Activated T-cell treated with anti-CD3 and anti-CD28 coated beads for 1 hour (primary cell): ENCODE measurements at places on chromosomes 12 and 14.

DNA sequence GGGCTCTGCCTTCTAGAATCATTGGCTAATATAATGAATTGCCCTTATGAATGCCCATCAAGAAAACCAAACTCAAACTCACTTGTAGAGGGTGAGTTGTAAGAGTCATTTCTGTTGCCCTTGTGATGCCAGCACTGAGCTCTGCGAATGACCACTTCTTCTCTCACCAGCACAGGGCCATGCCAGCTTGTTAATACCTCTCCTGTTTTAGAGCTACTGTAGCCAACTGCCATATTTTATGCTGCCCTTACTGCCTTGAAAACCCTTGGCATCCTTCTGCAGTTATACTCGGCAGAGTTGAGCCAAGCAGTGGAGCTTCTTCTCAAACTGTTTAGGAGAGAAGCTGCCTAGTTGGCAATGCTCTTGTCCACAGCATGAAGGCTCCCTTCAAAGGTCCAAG is 8.1 kb downstream of the KRT75 start:
- DNase-seq: no peak

DNA sequence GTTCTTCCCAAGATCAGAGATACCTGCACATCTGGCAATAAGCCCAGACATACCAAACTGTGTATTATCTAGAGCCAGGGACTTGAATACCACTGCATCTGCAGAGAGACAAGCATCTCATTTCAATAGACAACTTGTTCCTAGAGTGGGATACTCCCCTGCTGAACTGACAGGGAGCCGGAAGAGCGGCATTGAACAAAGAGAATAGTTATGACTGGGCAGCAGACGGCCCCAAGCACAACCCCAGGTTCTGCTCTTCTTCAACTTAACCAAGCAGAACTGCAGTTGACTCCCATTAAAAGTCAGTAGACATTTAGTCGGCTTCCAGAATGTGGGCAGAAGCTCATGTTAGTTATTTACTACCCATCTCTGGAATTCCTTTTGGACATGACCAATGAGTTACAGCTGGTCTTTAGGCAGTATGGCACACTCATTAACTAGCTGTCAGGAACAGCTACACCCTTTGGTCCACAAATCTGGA is 112.9 kb downstream of the HMGA2 start:
- no peak for DNase-seq

GRCh38 chr12:108856428-108857157 is 790 bp downstream of the SSH1 start:
- DNase-seq: peak; percentile 36

DNA sequence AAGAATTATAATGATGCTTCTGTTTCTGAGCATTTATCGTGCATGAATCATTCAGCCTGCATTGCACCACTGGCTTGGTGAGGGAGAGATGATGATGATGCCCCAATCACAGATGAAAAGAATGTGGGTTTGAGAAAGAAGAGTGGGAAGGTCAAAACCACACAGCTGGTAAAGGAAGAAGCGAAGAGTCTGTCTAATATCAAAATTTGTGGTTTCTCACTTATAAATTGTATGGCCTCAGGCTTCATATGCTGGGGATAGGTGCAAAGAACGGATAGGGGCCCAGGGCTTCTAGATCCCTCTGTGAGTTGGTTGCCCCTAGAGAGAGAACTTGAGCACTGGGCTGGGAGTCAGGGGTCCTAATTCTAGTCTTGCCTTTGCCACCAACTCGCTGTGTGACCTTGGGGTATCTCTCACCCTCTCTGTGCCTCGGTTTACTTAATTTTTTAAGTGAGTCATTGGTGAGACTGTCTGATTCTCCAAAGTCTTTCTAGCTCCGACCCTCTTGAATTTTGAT is 2.2 kb downstream of the OASL start:
- DNase-seq: no peak

GRCh38 chr12:10618338-10618987 is 5.1 kb upstream of the MAGOHB start:
- DNase-seq: no peak

DNA sequence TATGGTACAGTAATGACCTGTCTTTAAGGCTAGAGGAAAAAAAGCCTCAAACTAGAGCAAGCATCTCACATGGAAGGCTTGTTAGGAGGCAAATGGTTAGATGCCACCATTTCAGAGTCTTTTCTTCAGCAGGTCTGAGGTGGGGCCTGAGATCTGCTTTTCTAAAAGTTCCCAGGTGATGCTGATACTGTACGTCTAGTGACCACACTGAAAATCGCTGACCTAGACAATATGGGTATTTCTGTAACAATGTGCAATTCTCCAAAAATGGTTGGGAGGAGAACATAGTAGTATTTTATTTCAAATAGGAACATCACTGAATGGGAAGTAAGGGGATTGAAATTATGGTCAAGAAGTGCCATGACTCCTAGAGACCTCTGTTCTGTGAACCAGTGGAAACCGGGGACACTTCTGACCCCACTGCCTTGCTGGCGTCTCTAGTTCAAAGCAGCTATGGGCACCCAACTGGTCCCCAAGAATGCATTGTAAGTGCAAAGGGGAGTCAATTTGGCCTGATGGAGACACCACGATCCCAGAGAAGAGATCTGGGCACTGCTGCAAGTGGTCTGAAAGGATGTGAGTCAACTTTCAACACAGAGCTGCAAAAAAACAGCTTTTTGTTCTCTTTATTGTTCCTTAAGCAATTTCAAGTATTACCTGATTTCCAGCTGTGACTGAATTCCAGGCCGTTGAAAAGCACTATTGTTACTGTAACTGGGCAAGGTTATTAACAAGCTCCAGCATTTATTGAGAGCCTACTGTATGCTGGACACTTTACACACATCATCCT is 54.4 kb upstream of the PLEKHG7 start:
- DNase-seq: no peak

GRCh38 chr12:131001493-131001892 is 47.8 kb downstream of the ADGRD1 start:
- DNase-seq: no peak

DNA sequence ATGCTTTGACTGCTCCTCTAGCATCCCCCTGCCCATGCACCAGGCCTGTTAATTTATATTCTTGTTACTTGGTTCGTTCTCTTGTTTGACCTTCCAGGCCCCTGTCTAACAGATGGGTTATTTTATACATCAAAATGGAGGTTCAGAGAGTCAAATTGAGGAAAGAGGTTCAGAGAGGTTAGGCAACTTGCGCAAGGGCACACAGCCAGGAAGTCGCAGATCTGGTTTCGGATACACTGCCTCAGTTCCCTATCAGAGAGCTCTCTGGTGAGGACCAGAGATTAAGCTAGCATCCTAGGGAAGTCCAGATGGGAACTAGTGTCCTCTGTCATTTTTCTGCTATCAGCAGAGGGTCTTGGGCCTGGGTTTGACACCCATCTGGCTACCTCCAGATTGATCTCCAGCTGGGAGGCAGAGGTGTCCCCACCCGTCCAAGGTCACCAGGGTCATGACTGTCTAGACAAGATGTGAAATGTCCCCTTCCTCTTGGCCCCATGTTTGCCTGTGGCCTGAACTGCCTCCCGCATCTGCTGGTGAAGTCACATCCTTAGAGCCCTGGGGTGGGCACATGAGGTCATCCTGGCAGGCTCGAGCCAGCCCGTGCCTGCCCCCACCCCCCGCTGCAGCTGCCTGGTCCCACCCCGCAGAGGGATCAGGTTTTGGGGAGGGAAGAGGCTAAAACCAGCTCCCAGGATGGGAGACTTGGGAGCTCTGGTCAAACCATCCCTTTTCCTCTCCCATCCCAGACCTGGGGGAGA is 84.3 kb upstream of the NCOR2 start:
- DNase-seq: no peak

GRCh38 chr14:96162741-96163140 is 41.9 kb upstream of the BDKRB2 start:
- DNase-seq: no peak
